T1000 (cell line): ENCODE measurements at places on chromosomes 3 and 15.
A peak's percentile ranks its signal among the peaks of the same experiment; 100 is the strongest.

DNA sequence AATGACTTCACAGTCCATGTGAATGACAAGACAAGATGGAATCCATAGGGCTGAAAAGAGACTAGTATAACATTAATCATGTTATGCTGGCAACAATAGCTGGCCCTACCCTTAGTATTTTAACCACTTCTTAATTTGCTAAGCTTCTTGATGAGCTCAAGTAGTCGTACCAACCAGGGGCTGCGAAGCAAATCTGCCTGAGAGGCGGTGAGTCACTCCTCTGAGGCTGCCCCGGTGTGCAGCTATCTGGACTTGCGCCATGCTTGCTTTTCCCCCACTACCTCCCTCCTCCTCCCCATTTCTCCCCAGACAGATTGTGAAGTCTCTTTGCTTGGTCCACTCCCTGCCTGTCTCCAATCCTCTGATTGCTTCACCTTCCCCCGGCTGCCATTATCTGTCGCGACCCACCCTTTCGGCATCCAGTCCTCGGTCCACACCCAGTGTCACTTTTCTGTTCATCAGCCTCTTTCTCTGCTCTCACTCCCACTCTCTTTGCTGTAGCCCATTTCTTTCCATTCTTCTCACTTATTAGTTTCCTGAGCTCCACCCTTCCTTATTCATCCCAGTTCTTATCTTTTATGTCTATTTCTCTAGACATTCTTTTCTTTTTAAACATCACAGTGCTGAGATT lies 42.7 kb downstream of the DUT start:
- peak; percentile 54 for DNase-seq

DNA sequence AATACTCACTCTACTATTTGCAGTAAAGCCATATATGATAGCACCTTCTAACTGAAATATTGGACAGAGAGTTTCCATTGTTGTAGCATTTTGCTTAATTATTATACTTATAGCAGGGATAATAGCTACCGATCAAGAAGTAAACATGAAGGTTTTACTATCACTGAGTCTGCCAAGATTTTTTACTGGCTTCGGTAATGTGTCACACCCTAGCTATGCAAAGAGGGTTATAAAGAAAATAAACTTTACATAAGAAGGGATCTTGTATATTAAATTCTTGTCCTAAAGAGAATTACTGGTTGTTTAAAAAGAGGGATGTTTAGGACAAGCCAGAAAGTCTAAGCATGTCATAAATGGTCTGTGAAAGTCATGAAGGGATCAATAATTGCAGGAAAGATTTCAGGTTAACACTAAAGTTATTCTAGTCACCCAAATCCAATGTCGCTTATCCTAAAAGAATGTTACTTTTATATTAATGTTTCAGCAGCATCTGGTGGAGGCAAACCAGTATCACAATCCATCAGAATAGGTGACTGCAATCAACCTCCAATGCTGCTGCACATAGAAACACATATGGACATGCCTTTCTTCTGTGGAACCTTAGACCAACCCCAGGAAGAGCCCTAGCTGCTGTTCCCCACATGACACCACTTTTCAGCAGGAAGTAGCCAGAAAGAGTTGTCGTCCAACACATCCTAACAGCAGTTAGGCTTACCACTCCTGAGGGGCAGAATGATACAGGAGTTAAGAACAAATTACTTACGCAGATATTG lies 62.7 kb upstream of the GK5 start:
- no peak for DNase-seq

DNA sequence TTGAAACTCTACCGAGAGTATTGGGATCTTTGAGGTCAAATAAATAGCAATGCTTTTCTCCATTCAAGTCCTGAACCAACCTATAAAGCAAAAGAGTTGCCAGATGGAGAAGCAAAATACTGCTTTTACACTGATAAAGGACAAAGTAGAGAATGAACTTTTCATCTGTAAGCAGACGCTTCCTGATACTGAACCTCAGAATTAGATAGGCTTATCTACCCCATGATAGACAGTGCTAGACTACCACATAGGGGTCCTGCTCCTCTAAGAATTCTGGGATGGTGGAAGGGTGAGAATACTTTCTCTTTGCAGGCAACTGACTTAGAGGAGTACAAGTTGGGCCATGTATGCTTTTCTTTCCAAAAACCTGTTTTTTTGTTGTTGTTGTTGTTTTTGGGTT lies 9.5 kb downstream of the SAXO2 start:
- DNase-seq, result no peak

GRCh38 chr3:177068967-177069366 lies 128.3 kb downstream of the TBL1XR1 start:
- DNase-seq, result no peak

- no peak for DNase-seq
Observed at GRCh38 chr15:34124651-34125050, 22.8 kb downstream of the PGBD4 start.

DNA sequence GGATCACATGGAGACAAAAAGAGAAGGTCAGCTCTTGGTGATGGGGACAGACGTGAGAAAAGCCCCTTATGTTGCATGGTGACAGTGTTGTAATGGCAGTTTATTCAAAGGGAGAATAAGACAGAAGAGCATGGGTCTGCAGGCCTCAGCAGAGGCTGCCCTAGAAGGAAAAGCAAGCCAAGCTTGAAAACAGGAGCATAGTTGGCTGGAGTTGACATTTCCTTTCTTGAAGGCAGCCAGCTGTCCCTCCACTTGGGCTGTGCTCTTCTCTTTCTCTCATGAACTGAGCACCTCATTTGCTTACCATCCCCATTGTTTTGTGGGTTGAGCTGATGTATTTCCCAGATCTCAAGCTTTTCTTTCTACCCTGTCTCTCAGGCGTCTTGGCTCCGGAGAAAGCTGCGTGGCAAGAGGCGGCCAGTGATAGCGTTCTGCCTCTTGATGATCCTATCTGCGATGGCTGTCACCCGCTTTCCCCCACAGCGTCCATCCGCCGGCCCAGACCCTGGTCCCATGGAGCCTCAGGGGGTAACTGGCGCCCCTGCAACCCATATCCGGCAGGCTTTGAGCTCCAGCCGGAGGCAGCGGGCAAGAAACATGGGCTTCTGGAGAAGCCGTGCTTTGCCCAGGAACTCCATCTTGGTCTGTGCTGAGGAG lies 52.9 kb downstream of the GASK1A start:
- DNase-seq, result no peak

DNA sequence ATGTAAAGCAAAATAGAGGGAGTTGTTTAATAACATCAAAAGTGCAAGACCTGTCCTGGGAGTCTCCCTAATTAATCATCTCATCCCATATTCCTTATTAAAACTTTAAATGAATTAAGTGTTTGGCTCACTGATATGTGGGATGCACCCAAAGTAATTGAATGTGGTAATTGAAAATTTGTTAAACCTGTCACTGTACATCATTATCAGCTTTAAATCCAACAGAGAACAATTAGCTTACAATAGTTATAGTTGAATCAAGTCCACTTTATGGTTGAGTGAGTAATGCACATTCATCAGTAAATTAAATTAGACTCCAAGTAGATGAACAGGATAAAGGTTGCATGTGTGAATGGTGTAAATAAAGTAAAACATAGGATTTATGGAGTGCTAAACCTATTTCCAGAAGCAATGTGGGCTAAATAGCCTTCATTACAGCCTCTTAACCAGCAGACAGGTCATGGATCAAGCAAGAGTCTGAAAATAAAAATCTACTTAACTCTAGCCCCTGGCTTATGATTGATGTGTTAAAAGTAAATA lies 608.2 kb upstream of the CCDC54 start:
- no peak for DNase-seq

- no peak for DNase-seq
Observed at GRCh38 chr3:25510797-25511196, 82.7 kb downstream of the RARB start.

DNA sequence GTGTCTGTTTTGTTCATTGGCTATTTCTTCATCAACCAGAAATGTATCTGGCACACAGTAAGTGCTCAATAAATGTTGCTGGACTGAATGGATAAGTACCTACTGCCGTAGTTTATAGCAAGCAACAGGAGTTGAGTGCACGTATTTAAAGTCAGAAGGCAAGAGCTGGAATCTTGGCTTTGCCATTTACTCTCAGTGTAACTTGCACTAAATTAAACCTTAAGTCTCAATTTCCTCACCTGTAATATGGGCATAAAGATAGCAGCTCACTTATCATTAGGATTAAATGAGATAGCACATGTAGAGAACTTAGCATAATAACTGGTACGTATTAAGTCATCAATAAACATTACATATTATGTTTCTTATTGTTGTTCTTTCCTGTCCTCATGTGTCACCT lies 13.0 kb upstream of the FAM174B start:
- DNase-seq, result no peak

DNA sequence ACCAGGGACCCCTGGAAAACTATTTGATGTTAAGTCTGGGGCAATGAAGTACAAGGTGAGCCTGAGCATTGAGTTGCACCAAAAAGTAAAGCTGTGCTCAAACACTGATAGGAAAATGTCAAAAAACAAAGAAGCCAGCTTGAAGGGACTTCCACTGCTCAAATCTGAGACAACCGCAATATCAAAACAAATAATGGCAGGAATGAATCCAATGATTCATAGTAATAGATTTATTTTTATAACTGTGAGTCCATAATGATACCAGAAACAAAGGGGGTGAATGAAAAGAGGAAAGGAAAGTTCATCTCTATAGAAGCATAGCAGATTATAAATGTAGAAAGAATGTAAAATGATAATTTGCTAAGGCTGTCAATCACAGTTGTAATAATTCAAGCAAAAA lies 237.3 kb upstream of the ZBTB20 start:
- DNase-seq, result no peak

DNA sequence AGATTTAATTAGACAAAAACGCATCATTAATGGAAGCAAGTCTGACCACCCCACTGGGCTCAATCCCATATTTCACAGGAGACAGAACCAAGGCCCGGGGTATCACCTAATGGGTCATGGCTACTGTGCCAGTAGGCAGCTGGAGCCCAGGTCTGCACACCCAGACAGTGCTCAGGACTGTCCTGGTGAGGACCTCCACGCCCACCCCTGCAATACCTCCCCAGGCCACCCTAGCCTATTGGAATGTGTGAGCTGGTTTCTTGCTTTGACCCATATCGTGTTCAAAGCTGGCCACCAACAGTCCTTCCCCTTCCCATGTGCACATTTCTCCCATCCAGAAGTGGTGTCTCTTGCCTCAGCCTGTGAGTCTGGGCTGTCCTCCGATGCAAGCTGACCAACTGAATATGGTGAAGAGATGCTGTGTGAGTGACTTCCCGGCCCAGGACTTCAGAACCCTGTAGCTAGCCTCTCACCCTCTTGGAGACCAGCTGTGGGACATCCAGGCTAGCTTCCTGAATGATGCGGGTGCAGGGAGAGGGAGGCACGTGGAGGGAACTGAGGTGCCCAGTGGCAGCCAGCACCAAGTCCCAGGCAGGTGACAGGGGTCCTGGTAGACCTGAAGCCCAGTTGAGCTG lies 19.1 kb downstream of the SLC6A20 start:
- no peak for DNase-seq

- DNase-seq, result no peak
Observed at GRCh38 chr3:144164352-144164751, 192.7 kb downstream of the DIPK2A start.

DNA sequence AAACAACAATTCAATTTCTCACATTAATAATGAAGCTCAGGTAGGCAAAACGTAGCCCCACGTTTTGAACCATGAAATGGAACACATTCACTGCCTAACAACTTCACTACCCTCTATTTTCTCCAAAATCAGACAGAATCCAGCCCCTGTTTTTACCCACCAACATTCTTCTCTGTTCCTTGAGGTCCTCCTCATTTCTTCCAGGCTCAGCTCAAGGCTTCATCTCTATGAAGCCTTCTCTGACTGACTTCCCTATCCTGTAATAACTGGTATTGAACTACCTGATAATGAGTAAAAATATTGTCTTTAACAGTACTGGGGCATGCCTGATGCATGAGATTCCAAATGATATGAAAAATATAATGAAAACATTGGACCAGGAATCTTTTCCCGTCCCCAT lies 2.2 kb downstream of the TFRC start:
- DNase-seq, result no peak

GRCh38 chr3:43855674-43856299 lies 165.0 kb downstream of the ABHD5 start:
- DNase-seq, result peak; percentile 57

GRCh38 chr15:52379395-52380106 lies 83.9 kb upstream of the MYO5C start:
- no peak for DNase-seq

DNA sequence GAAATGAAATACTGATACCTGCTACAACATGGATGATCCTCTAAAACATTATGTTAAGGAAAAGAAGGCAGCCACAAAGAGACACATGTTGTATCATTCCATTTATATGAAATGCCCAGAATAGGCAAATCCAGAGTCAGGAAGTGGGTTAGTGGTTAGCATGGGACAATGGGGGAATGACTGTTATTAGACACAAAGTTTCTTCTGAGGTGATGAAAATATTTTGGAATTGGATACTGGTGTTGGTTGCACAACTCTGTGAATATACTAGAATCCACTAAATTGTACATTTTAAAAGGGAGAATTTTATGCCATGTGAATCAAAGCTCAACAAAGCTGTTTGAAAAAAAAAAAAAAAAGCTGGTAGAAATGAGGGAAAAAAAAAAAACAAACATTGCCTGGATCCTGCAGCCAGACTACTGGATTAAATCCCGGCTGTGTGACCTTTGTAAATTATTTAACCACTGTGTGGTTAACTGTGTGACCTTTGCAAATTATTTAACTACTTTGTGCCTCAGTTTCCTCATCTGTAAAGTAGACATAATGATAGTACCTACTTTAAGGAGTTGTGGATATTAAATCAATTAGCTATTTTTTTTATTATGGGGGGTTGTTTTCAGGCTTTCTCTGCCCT lies 75.6 kb upstream of the PRICKLE2 start:
- DNase-seq, result no peak

DNA sequence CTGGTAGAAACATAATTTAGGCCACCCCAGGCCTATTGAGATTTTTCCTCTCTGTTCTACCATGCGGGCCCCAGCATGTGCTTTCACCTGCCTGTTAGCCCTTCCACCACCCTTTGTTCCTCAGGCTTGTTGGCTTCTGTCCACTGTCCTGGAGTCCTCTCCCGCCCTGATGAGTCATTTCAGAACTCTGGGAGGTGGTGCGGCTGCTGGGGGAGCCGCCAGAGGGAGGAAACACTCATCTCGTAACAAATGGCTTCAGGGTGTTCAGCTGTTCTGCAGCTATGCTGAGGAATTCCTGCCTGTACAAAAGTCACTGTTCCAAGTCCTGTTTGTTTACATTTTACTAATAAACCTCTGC lies 36.3 kb downstream of the LRTM1 start:
- peak; percentile 94 for DNase-seq

- no peak for DNase-seq
Observed at GRCh38 chr3:19901337-19901736, 32.7 kb downstream of the EFHB start.
